ENCODE measurements at places on chromosomes 7 and 10.
A peak's percentile ranks its signal among the peaks of the same experiment; 100 is the strongest.

GRCh38 chr10:10482613-10483012 is 535.1 kb upstream of the CELF2 start:
- no peak for DNase-seq

GRCh38 chr10:124591123-124591495 is 129.5 kb downstream of the LHPP start:
- no peak for DNase-seq

GRCh38 chr10:48456361-48456804 is 148.5 kb downstream of the ARHGAP22 start:
- DNase-seq, result peak; percentile 71

DNA sequence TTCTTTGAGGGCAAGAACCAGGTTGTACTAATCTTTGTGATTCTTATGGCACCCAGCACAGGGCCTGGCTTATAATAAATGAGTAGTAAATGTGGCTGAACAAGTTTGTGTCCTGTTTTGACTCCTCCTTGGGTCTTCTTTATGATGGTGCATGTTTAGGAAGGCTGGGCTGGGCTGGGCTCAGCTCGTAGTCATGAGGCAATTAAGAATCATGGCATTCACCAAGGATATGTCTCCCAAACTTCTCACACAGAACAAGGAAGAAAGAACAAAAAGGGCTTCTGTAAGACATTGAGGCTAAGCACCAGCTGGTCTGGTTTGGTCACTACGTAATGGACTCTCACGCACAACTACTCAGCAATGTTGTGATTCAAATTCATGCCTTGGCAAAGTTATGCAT is 30.5 kb upstream of the YAE1 start:
- DNase-seq, result no peak

- no peak for DNase-seq
Measured at GRCh38 chr10:72462261-72462660, 107.5 kb upstream of the DNAJB12 start.

GRCh38 chr7:6340241-6340640 is 67.8 kb upstream of the CYTH3 start:
- DNase-seq, result no peak

- no peak for DNase-seq
Measured at GRCh38 chr7:3264693-3265339, 36.2 kb upstream of the SDK1 start.

DNA sequence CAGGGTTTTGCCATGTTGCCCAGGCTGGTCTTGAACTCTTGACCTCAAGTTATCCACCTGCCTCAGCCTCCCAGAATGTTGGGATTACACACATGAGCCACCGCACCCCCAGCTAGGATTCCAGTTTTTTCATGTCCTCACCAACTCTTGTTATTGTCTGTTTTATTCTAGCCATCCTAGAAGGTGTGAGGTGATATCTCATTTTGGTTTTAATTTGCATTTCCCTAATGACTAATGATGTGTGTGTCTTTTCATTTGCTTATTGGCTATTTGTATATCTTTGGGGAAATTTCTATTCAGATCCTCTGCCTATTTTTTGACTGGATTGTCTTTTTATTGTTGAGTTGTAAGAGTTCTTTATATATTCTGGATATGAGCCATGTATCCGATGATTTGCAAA is 59.2 kb upstream of the ZMIZ2 start:
- DNase-seq, result no peak
